BJ (cell line): ENCODE measurements at places on chromosomes 6 and 20. TPM values are rescaled to one million over a fixed set of nuclear protein-coding genes. Genes with fewer than 3 reads are reported as not detected.
A peak's percentile ranks its signal among the peaks of the same experiment; 100 is the strongest.

Gene C6orf15
- polyA plus RNA-seq, result not detected in 2 replicates

GRCh38 chr6:26249957-26250697, 114.9 kb upstream of the BTN3A2 start:
- no peak for DNase-seq

DNA sequence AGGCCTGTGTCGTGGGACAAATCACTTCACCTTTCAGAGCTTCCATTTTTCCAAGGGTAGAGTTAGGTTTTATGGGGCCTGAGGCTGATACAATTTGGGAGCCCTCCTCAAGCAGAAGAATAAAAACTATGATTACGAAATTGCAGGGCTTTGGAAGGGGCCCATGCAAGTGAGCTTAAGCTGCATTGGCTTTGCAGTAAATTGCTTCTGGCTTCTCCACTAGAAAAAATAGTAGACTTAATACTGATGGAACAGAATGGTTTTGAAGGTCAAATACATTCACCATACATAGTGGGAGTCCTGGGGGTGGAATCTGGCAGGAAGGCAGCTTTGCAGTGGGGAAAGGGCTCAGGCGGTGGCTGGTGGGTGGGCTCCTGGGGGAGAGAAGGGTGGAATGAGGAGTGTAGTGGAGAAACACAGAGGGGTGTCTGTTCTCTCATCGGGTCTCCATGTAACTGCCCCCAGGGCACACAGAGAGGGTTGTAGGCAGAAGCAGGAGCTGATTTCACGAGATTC, 55.9 kb upstream of the RNF24 start:
- no peak for DNase-seq

- DNase-seq, result no peak
These were observed 40.4 kb downstream of the SYNJ2 start for GRCh38 chr6:158021814-158022748.

DNA sequence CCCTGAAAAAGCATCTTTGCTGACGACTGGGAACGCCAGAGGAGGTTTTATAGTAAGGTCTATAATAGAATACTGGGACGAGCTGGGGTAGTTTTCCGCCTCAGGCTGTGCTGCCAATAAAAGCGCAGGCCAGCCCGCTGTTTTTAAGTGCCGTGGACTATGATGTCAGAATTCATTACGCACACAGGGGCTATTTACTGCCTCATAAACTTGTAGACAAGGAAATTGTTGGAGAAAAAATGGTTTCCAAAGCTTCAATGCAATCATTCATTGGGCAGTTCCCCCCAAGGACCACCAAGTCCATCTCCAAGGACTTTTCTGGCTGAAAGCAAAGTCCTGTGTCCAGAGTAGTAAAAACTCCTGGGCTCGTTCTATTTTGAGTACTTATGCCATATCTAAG, 20.4 kb upstream of the FOXF2 start:
- DNase-seq, result no peak

DNA sequence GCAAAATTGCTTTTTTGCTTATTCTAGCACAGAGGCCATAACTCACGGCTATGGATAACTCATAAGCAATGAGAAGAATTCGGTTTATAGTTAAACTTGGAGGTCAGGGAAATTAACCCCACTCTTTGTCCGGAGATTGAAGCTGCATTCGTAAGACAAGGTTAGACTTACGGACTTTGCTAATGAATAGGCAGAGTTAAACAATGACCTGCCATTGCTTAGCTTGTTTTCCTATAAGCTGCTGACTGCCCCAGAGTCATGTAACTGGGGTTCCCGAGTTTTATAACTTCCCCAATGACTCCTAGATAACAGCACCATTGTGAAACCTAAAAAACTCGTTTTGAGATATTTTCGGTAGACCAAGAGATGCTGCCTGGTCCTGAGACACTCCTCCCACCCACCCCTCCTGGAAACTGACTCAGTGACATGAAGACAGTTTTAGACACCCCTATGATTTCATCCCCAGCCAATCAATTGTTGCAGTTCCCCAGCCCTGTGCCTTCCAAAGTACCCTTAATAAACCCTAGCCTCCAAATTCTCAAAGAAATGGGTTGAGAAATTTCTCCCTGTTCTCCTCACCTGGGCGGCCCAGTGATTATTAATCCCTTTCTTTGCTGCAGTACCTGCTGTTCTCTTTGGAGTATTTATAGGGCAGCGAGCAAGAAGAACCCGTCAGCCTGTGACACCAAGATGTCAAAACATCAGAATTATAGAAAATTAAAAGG, 33.1 kb upstream of the MCUR1 start:
- DNase-seq, result no peak

- peak; percentile 99 for DNase-seq
These were observed 10.1 kb upstream of the PYGB start for GRCh38 chr20:25237610-25238318.

Gene BPI
- 0.69 and 1.1 TPM in 2 replicates for polyA plus RNA-seq

Gene IRF4
- polyA plus RNA-seq, result not detected in 2 replicates

GRCh38 chr6:165010556-165011535, 298.6 kb downstream of the C6orf118 start:
- no peak for DNase-seq

- DNase-seq, result no peak
These were observed at the start of gene DNAH8 for GRCh38 chr6:38715016-38715689. TSS of gene DNAH8 (plus strand) at chr6:38715311. CDS start at chr6:38722810, 7,499 bp downstream.

- DNase-seq, result no peak
These were observed 22.6 kb upstream of the ULBP3 start for GRCh38 chr6:150091476-150091875.

GRCh38 chr20:19498756-19499155, 259.3 kb upstream of the RIN2 start:
- DNase-seq, result no peak

DNA sequence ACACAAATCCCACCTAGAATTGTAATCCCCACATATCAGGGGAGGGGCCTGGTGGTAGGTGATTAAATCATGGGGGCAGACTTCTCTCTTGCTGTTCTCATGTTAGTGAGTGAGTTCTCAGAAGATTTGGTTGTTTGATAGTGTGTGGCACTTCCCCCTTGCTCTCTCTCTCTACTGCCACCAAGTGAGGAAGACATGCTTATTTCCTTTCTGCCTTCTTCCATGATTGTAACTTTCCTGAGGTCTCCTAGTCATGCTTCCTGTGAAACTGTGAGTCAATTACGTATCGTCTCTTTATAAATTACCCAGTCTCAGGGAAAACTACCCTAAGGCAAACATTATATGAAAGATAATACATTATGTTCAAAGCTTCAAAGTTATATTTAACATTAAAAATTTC, 1297.5 kb upstream of the CITED2 start:
- no peak for DNase-seq

DNA sequence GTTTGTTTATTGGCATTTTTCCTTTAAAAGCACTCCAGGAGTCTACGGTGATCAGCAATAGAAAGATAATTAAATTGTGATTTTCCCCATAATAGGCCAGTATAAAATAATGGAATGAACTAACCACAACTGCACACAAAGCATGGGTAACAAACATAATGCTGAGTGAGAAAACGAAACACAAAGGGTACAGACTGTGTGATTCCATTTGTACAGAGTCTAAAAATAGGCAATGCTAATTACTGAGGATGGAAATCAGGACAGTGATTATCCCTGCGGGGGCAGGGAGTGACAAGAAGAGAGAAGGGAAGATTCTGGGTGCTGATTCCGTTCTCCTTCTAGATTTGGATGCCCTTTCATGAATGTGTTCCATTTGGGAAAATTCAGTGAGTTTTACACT, 478.1 kb downstream of the PREX1 start:
- DNase-seq, result no peak

GRCh38 chr6:119584088-119584487, 234.5 kb upstream of the MAN1A1 start:
- DNase-seq, result no peak

Gene NPEPL1
- 5.7 and 8.2 TPM in 2 replicates for polyA plus RNA-seq

GRCh38 chr20:57250607-57251343, 15.7 kb downstream of the BMP7 start:
- DNase-seq, result no peak

- no peak for DNase-seq
These were observed 5.5 kb upstream of the CTCFL start for GRCh38 chr20:57530327-57530981.

DNA sequence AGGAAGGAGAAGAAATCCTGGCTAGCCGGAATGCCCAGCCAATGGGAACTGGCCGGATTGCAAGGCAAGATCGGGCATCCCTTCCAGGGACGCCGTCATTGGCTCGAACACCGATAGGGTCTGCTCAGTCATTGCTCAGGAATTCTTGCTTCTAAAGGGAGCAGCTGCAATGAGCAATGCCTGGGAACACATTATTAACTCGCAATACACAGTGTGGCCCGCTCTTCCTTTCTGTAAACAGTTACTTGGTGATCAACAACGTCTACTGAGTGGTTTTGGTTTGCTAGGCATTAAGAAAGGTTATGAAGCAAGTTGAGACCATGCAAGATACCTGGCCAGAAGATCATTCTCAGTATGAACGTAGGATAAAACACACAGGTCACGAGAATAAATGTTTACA, 165.4 kb upstream of the CITED2 start:
- peak; percentile 86 for DNase-seq

Gene KIAA1755
- polyA plus RNA-seq, result 5.3 and 9.7 TPM in 2 replicates
